ENCODE measurements at places on chromosomes 2 and 18. TPM values are rescaled to one million over a fixed set of nuclear protein-coding genes. Genes with fewer than 3 reads are reported as not detected.

PGAP1 gene
- 11.0 TPM for total RNA-seq

LRRC30 gene
- not detected for total RNA-seq

LYPD1 gene
- total RNA-seq = 29.3 TPM

SOX11 gene
- total RNA-seq = 11.9 TPM

NGEF gene
- 3.4 TPM for total RNA-seq

SPDYA gene
- 0.89 TPM for total RNA-seq

AGBL5 gene
- total RNA-seq = 25.8 TPM

GPR55 gene
- not detected for total RNA-seq

C2orf66 gene
- total RNA-seq = 0.28 TPM

ANKRD30BL gene
- total RNA-seq = not detected

REG1B gene
- not detected for total RNA-seq

CDH19 gene
- not detected for total RNA-seq

PTPN18 gene
- total RNA-seq = 9.5 TPM

KCNK3 gene
- total RNA-seq = 0.46 TPM

IL1B gene
- 281 TPM for total RNA-seq

HOXD13 gene
- 2.4 TPM for total RNA-seq

TDRD15 gene
- not detected for total RNA-seq

HRH4 gene
- 0.05 TPM for total RNA-seq

CCDC102B gene
- 2.4 TPM for total RNA-seq

XPO1 gene
- total RNA-seq = 302 TPM

TEKT4 gene
- total RNA-seq = not detected

SERPINB4 gene
- total RNA-seq = 0.09 TPM

Data from smooth muscle cell of the umbilical artery (primary cell).